A549 (cell line): ENCODE measurements at places on chromosomes 1 and 21. TPM values are rescaled to one million over a fixed set of nuclear protein-coding genes. Genes with fewer than 3 reads are reported as not detected.
A peak's percentile ranks its signal among the peaks of the same experiment; 100 is the strongest.

C21orf58 gene
- polyA plus RNA-seq, result 7.4 to 8.7 TPM (median 8.5 TPM) in 3 replicates

PADI2 gene
- 1.1 to 1.5 TPM (median 1.3 TPM) in 3 replicates for polyA plus RNA-seq

GRCh38 chr1:201002510-201002909, 21.0 kb downstream of the KIF21B start:
- no peak for DNase-seq

- DNase-seq, result no peak
These were observed 25.8 kb downstream of the KIAA0319L start for GRCh38 chr1:35531368-35531767.

- DNase-seq, result no peak
These were observed 40.6 kb downstream of the ZBTB17 start for GRCh38 chr1:15935056-15935950.

- no peak for DNase-seq
These were observed 38.1 kb downstream of the B3GALT5 start for GRCh38 chr21:39650801-39651200.

DNA sequence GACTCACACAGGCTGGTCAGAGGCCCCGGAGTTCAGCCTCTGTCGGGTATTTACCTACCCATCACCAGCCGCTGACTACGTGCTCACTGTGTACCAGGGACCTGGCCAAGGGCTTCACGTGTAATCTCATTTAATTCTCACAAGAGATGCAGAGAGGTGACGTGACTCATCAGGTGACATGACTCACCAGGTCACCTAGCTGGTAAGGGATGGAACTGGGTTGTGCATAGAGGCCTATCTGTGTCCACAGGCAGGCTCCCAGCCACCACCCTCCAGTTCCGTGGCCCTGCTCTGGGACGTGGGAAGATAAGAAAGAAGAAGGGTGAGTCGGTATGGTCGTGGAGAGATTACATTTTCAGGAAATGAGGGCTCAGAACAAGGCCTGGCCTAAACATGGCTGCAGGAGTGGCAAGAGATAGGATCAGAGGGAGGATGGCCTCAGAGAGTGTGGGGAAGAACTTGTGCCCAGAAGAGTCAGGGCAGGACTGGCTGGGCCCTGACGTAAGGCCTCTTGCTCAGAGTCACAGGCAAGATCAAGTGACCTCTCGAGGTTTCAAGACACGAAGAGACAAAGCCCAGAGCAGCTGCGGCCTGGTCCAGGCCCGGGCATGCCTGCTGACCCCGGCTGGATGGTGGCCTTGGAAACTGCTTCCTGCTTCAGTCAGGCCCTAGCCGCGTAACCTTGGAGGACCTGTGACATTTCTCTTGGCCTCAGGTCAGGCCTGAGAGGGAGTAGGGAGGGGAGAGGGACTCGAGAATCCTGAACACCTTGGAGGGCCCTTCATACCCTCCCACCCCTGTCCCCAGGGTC, 52.7 kb upstream of the WASF2 start:
- peak; percentile 88 for DNase-seq

BEND5 gene
- polyA plus RNA-seq, result not detected in 3 replicates

DNA sequence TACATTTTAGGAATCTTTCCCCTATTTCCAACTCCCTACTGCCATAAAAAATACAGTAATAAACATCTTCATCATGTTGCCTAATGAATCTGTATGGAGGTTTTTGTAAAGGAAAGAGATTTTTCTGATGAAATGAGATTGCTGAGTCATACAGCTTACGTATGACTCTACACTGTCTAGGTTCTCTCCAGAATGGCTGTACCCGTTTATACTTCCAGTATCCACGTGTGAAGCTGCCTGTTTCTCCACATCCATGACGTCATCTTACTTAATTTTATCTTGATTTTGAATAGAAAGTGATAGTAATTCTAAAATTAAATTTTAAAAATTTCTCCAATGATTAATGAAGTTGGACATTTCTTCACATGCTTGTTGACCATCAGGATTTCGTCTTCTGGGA, 103.7 kb downstream of the COQ8A start:
- DNase-seq, result peak; percentile 62

ATF3 gene
- polyA plus RNA-seq, result 4.4 to 5.0 TPM (median 4.7 TPM) in 3 replicates

CTSS gene
- polyA plus RNA-seq, result 9.4 to 11.5 TPM (median 10.7 TPM) in 3 replicates

DNA sequence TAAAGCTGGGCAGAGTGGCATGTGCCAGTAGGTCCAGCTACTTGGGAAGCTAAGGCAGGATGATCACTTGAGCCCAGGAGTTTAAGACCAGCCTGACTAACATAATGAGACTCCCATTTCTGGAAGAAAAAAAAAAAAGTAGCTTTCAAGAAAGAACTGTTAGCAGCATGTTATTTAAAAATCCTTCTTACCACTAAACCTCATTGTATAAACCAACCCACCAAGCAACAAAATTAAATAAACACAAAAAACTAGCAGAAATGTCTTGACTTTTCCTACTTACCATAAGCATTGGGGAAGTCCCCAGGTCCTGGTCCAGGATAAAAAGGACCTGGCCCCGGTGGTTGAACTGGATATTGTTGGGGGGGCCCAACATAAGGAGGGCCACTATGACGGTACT, 192.9 kb upstream of the HP1BP3 start:
- no peak for DNase-seq

- no peak for DNase-seq
These were observed 8.8 kb upstream of the ATP13A2 start for GRCh38 chr1:17020502-17020901.

GRCh38 chr1:156838972-156839371, 19.9 kb downstream of the INSRR start:
- DNase-seq, result no peak

GRCh38 chr1:157117527-157118057, 18.0 kb upstream of the ETV3L start:
- no peak for DNase-seq

KRTAP25-1 gene
- polyA plus RNA-seq, result not detected in 3 replicates

DNA sequence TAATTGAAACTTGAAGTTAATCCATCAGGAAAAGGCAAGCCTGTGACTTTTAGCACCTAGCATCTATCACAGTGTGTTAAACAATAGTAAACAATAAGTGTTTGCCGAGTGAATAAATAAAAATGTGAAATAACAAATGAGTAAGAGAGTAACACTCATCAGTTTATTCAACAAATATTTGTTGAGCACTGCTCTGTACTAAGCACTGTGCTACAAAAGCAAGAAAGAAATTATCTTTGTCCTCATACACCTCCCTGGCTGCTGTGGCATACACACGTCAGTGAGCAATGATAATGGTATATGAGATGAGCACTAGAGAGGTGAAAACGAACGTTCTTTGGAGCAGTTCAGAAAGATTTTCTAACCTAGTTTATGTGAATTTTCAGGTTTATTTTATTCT, 295.0 kb upstream of the LRRC7 start:
- no peak for DNase-seq

- no peak for DNase-seq
These were observed 18.8 kb downstream of the KIF26B start for GRCh38 chr1:245173446-245174211.

- no peak for DNase-seq
These were observed 34.4 kb downstream of the NUCKS1 start for GRCh38 chr1:205715628-205716027.

DNA sequence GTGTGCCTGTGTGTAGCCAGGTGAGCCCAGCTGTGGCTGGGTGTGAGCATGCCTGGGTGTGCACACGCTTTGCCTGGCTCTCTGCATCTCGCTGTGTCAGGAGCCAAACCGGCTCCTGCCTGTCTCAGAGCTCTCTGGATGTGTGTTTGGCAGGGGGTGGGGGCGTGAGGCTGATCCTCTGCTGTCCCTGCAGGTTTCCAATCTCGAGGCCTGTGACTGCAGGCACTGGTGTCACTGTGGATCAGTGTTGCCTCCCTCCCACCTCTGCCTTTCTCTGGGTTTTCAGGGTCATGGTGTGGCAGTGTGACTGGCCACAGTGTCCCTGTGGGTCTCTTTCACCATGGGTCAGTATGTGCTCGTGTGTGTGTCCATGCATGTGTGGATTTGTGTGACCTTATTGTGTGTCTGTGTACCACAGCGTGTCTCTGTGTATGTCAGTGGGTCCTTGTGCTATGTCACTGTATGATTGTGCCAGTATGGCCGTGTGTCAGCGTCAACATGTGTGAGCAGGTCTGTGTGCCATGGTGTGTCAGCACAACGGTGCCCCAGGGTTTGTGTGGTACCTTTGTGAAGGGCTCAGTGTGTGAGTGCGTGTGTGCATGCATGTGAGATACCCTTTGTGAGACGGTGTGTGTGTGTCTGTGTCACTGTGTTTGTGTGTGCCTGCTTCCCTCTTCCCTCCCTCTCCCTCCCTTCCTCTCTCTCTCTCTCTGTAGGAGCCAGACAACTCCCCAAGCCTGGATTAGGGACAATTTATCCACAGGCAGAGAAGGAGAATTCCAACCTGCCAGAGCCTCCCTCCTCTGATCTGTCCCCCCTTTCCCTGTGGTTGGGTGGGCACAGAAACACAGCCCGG, 43.4 kb downstream of the AHDC1 start:
- no peak for DNase-seq

DNA sequence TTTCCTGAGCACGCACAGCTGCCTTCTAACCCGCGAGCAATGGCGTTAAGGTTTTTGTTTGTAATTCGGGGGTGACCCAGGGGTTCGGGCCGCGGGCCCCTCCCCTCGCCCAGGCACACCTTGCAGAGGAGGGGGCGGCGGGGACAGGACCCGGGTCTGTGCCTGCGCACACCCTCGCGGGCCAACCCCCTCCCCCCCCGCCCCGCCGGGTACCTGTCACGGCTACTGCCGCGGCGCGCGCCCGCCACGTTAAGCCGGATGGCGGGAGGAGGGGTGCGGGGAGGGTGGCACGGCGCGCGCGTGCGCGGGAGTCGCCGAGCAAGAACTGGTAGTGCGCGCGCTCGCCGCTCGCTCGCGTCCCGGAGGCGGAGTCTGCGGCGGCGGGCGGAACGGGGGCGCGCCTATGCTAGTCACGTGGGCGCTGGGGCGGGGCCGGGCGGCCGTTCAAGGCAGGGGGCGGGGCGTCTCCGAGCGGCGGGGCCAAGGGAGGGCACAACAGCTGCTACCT, at the start of gene TPTE:
Gene TPTE (plus strand): TSS at position 493 of the 508 bp plus-strand sequence. CDS start 17,141 bp downstream, outside the sequence.
- no peak for DNase-seq

AXDND1 gene
- polyA plus RNA-seq, result 0.22 to 0.34 TPM (median 0.30 TPM) in 3 replicates

RCSD1 gene
- polyA plus RNA-seq, result 0.04 TPM in 1 of 3 replicates, not detected in the others

- no peak for DNase-seq
These were observed 22.4 kb downstream of the ARMH1 start for GRCh38 chr1:44696789-44697345.

FMO1 gene
- not detected in 3 replicates for polyA plus RNA-seq

C4BPA gene
- polyA plus RNA-seq, result 0.92 to 1.4 TPM (median 1.0 TPM) in 3 replicates

DNA sequence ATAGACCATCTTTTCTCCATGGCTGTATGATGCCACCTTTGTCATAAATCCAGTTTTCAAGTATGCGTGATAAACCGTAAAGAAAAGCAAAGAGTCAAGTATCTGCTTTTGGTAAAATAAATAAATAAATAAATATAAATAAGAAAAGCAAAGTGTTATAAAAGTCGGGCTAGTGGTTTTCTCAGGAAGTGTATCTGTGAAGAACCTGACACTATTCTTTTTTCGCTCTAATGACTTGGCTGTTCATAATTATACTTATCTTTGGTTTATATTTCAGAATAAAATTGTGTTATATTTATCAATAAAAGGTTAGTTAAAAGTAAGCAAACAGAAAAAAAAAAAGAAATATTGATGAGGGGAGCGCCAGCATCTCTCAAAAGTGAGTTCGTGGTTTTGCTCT, 594 bp upstream of the EXO5 start:
- no peak for DNase-seq

ELF3 gene
- 138 to 180 TPM (median 179 TPM) in 3 replicates for polyA plus RNA-seq

DNA sequence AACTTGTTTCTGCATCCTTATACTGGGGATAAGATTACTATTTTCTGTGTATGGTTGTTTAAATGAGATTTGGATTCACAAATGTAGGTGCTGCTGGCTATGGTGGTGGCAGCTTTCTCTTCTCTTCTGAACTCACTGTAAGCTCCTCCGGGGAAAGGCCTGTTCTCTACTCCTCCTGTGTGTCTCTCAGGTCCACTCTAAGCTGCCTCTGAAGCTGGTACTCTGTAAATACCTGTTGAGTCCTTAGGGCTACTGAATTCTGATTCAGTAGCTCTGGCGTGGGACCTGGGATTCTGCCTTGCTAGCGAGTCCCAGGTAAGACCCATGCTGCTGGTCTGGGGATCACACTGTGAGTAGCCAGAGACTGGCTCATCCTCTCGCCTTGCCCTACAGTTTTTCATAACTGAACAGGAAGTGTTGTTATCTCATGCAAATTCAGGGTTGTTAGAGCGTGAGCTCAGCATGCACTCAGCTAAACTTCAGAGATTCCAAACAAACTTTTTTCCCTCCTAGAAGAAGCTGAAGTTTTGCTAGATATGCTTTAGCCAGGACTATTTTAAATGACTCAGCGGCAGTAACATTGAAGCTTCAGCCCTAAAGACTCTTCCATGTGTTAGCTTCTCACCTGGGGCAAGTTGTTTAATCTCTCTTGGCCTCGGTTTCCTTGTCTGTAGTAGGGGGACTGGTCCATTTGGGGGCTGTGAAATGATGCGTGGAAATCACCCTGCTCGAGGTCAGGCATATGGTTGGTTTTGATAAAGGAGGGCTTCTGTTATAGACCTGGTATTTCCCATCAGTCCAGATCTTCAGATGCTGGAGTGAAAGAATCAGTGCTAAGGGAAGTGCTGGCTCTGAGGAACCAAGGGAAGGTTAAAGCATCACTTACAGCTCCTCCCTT, 271.5 kb upstream of the TMEM51 start:
- no peak for DNase-seq

DNA sequence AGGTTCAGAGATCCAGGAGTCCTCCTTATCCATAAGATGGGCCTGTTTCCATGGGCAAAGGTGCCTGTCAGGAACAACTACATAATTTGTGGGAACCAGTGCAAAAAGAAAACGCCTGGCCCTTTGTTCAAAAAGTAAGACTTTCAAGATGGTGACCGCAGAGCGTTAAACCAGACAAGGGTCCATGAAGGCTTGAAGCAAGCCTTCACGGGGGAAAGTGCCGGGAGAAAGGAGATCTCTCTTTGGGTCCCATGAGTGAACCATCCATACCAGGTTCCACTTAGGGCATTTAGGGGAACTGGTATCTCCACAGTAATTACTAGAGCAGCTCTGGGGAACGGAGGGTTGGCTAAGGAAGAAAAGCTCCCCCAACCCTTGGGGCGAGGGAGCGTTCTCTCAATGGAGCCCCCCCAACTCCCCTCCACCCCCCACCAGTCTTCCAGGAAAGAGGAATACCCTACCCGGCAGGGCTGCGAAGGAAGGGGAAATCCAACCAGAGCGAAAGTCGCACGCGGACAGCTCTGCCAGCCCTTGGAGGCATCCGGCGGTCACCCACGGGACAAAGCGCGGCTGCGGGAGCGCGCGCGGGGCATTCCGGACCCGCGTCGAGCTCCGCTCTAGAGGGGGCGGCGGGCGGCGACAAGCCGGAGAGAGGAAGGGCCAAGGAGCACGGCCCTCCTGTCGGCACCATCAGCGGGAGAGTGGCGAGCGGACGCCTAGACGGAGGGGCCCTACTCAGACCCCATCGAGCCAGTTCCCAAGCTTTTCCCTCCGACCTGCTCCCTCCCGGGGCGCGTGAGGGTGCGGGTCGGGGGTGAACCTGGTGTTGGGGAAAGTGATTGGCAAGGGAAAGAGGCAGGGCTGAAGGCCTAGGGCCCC, 687 bp upstream of the RASSF5 start:
- DNase-seq, result no peak

- DNase-seq, result no peak
These were observed 25.0 kb upstream of the TSPAN2 start for GRCh38 chr1:115114308-115114707.

- DNase-seq, result no peak
These were observed 119.6 kb downstream of the SYT14 start for GRCh38 chr1:210057593-210057992.

GRCh38 chr1:112169517-112169916, 180.0 kb upstream of the KCND3 start:
- DNase-seq, result no peak

LRRC40 gene
- 10.6 to 11.7 TPM (median 11.0 TPM) in 3 replicates for polyA plus RNA-seq

- no peak for DNase-seq
These were observed 199.1 kb upstream of the TMPRSS15 start for GRCh38 chr21:18602711-18603110.

CR2 gene
- not detected in 3 replicates for polyA plus RNA-seq

ZDHHC18 gene
- polyA plus RNA-seq, result 15.0 to 16.2 TPM (median 15.7 TPM) in 3 replicates

GJA8 gene
- not detected in 3 replicates for polyA plus RNA-seq

RGS4 gene
- 0.03 TPM in 1 of 3 replicates, not detected in the others for polyA plus RNA-seq
